Stimulated activated CD4-positive, alpha-beta T cell treated with anti-CD3 and anti-CD28 coated beads, Interleukin-15, amount 100 ng/mL, for 24 hours (primary cell): ENCODE measurements at places on chromosomes 1 and 21.

DNA sequence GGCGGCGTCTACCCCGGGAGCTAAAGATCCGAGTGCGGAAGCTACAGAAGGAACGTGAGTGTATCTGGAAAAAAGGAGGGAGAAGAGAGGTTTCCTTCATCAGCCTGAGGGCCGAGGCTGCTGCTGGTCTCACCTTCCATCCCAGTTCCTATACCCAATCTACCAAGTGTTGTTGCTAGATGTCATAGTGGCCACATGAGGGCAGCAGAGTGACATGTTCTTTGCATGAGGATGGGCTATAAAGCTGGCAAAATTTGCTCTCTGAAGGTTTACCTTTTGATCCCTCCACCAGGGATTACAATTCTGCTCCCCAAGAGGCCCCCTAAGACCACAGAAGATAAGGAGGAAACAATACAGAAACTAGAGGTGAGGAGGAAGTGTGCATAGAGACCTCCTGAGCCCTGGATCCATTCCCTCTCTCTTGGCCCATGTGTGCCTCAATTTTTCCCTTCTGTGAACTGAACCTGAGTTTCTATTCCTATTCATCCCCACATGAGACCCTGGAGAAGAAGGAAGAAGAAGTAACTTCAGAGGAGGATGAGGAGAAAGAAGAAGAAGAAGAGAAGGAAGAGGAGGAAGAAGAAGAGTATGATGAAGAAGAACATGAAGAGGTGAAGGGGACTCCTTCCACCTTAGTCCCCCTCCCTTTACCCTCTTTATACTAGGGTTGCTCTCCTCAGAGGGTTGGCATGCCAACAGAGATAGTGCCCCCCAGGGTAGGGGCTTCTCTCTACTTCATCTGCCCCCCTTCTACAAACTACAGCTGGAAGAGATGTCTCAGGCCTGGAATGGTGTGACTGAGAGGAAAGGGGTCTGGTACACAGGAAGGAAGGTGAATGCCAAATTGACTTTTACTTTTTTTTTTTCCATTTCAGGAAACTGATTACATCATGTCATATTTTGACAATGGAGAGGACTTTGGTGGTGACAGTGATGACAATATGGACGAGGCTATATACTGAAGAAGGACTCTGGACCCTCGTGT, 13.3 kb downstream of the POLR3GL start:
- DNase-seq, result peak; percentile 79

DNA sequence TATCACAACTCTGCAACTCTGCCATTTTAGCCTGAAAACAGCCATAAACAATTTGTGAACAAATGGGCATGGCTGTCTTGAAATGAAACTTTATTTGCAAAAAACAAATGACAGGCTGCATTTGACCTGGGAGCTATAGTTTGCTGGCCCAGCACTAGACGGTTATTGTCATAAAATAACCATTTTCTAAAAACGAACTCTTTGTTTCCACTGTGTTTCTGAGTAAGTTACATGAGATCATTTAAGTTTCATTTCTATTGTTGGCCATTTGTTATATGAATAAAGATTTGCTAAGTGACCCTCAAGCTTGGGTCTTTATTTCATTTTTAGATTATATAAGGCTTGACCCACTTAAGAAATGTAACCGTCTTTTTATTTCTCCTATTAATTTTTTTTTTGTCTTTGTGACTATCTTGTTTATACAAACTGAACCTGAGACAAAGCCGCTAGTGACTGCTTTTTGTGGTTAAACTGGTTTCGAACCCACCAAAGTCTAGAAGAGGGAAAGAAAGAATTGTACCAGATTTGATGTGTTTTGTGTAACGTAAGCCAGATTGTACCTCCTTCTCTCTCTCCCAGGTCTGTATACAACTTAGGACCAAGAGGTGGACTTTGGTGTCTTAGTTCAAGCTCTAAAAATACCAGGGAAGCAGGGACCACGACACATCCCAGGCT, 12.9 kb upstream of the KCNJ15 start:
- peak; percentile 8 for DNase-seq

DNA sequence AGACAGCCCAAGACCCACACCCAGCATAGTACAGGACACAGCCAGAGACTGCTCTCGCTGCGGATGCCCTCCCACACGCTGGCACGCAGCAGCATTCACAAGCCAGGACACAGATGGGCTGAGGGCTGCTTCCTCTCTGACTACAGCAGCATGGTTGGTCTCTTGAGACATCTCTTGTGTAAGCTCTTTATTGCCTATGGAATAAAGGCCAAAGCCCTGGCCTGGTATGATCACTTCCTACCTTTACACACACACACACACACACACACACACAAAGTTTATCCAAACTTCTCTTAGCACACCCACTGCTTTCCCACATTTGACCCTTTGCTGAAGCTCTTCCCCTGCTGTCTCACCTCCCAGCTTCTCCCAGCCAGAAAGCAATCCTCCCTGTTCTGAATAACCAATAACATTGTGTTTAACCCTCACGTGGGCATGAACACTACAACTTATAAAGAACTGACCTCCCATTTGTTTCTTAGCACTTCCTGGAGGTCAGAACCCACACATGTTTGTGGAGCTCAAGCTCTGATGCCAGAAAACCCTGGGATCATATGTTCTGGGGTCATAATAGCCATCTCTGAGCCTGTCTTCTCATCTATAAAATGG, 1.2 kb upstream of the LUZP1 start:
- DNase-seq, result peak; percentile 31

DNA sequence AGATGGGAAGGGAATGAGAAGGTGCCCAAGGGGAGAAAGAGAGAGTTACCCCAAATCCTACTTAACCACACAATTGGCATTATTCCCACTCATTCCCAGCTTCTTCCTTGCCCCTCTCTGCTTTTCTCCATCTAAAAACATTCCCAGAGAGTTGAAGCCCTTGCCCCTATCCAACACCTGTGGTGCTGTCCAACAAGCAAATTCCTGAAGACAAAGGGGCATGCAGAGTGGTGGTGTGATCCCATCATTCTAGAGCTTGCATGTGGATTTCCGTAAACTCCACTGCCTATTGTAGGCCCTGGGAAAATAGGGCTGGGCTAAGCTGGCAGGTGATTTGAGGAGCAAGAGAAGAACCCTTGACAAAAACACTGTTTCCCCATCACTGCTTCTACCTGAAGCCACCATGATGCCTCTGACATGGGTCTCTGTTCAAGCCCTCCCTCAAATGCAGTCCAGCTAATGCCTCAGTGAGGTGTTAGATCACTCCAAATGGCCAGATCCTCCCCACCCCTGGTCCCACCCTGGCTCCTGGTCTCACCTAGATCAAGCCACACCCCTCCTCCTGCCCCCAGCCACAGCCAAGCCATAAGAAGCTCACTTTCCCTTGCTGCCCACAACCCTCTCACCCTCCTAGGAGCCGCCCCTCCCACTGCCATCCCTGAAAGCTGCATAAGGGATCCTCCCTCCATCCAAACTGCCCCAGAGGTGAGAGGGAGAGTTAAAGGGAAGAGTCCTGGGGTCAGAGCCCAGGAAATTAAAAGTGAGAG, 29.5 kb downstream of the SYT2 start:
- no peak for DNase-seq

DNA sequence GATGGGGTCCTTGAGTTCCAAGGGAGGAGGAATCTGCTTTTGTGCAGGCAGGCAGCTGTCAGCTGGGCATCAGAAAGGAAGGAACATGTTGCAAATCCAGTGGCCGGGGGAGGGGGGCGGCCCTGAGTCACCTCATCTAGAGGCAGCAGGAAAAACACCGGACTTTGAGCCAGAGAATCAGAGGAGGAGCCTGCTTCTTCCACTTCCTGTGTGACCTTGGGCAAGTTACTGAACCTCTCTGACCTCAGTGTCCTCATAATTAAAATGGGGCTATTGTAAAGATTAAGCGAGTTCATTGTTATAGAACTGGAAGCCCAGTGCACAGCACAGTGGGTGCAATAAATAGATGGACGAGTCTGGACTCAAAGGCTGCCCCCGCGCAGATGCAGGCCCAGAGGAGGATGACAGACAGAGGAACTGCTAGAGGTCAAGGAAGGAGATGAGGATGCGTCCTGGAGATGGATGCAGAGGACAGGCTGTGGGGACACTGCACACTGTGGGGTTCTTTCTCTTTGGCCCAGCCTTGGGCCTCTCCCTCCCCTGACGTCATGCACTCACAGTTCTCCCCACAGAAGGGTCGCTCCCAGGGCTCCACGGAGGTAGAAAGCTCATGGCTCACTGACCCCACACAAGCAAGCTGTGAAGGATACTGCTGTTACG, 714.3 kb downstream of the MATN1 start:
- DNase-seq, result no peak

GRCh38 chr1:150165622-150166612, 16.2 kb downstream of the PLEKHO1 start:
- DNase-seq, result peak; percentile 56

- peak; percentile 77 for DNase-seq
These were observed 6.9 kb upstream of the S100A2 start for GRCh38 chr1:153572569-153573015.

GRCh38 chr1:213549982-213550381, 437.8 kb upstream of the PROX1 start:
- no peak for DNase-seq

DNA sequence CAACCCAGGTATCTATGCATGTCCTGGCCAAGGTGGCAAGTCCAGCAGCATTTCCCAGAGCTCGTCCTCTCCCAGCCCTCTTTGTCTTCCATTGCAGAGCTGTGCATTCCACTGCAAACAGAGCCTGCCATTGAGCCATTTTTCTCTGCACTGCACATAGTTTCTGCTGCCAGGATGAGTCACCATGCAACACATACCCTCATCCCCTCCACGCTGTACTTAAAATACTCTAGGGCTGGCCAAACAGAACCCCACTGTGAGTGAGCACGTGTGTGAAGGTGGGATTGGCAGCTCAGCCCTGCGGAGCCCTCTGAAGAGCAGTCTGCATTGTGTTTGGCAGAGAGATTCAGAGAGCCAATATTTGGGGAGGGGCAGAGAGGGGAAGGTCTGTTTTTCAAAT, 3.9 kb upstream of the ATP1B1 start:
- DNase-seq, result no peak

- no peak for DNase-seq
These were observed 25.5 kb downstream of the UCK2 start for GRCh38 chr1:165852871-165853270.

GRCh38 chr1:230155021-230155420, 88.0 kb downstream of the GALNT2 start:
- DNase-seq, result no peak

- no peak for DNase-seq
These were observed 67.9 kb downstream of the MDM4 start for GRCh38 chr1:204583909-204584632.

DNA sequence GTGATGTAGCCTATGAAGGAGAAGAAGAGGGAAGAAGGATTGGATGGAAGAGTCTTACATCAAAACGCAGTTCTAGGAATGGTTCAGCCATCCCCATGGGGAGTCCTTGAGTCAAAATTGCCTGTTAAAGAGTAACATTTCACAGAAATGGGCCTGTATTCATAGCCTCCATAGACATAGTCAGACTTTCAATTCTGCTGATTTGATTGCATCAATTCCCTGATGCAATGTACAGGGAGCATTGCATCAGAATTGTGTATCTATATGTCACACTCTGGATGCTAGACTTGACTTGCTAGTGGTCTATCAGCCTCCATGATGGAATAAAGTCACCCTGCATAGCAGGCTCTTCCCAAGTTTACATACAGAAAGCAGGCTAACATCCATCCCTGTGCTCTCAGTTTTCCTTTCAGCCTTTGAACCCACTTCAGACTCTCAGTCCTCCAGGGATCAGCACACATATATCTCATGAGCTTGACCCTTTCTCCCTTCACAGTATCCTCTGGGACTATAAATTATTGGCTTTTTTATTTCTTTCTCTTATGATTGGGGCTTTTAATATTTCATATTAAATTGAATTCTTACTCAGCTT, 1111.7 kb upstream of the B3GALT2 start:
- no peak for DNase-seq

- DNase-seq, result no peak
These were observed 476.6 kb downstream of the SETD4 start for GRCh38 chr21:35583566-35584216.

GRCh38 chr1:177973585-177973984, 3.7 kb upstream of the SEC16B start:
- no peak for DNase-seq

DNA sequence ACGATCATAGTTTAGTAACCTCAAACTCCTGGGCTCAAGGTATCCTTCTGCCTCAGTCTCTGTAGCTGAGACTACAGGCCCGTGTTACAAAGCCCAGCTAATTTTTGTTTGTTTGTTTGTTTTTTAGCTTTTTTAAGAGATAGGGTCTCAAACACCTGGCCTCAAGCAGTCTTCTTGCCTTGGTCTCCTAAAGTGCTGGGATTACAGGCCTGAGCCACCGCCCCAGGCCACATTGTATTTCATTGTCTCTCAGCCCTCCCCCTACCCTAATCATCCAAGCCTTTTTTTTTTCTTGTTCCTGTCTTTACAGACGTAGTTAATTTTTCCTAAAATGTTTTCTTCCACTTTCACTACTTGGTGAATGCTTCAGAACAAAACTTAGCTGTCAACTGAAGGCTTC, 5.4 kb downstream of the CDC7 start:
- DNase-seq, result no peak

- no peak for DNase-seq
These were observed 965.7 kb downstream of the NCAM2 start for GRCh38 chr21:21963911-21964310.

DNA sequence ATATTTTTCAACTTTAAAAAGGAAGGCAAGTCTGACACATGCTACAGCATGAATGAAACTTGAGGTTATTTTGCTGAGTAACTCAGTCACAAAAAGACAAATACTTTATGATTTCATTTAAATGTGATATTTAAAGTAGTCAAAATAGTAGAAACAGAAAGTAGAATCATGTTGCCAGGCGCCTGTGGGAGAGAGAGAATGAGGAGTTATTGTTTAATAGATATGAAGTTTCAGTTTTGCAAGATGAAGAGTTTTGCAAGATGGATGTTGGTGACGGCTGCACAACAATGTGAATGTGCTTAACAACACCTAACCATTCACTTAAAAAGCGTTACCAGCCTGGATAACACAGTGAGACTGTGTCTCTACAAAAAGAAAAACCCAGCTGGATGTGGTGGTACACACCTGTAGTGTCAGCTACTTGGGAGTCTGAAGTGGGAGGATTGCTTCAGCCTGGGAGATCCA, 20.7 kb upstream of the ATP1A1 start:
- peak; percentile 28 for DNase-seq

- DNase-seq, result no peak
These were observed 80.8 kb downstream of the MATN1 start for GRCh38 chr1:30642391-30643120.

DNA sequence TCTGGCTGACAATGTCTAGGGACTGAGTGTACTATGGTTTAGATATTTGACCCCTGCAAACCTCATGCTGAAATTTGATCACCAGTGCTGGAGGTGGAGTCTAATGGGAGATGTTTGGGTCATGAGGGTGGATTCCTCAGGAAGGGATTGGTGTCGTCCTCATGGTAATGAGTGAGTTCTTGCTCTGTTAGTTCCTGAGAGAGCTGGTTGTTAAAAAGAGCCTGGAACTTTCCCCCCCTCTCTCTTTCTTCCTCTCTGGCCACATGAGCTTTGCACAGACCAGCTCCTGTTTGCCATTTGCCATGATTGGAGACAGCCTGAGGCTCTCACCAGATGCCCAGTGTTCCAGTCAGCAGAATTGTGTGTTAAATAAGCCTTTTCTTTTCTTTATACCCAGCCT, 36.6 kb upstream of the CNIH3 start:
- DNase-seq, result no peak
